ENCODE measurements at places on chromosomes 3 and 15. TPM values are rescaled to one million over a fixed set of nuclear protein-coding genes. Genes with fewer than 3 reads are reported as not detected.
A peak's percentile ranks its signal among the peaks of the same experiment; 100 is the strongest.

The ESYT3 gene
- not detected for total RNA-seq

The MLF1 gene
- total RNA-seq = not detected

The QRICH1 gene
- total RNA-seq = 80.0 TPM

The DNAH12 gene
- 0.43 TPM for total RNA-seq

The GATM gene
- total RNA-seq = 29.0 TPM

The GPR27 gene
- total RNA-seq = not detected

The OXSM gene
- total RNA-seq = 15.7 TPM

The SPINK8 gene
- not detected for total RNA-seq

GRCh38 chr3:146803745-146804144 is 198.6 kb upstream of the PLSCR5 start:
- no peak for DNase-seq

- DNase-seq = no peak
These were observed 15.9 kb downstream of the RPLP1 start for GRCh38 chr15:69468241-69469121.

DNA sequence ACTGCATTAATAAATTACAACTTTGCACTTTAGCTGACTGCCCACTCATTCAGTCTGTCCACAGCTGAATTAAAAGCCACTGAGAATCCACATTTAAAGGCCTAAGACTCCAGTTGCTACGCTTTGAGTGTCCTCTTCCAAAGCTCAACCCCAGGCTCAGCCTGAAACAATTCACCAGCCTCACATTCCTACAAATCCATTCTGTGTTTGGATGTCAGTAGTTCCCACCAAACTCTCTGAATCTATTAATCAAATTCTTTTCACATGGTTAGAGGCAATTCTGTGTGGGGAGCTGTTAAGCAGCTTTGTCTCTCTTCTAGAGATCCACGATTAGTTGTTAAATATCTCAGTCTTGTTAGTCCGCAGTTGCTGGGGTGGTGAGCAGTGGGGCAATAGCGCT is 116.8 kb upstream of the UBE2E2 start:
- DNase-seq = no peak

GRCh38 chr15:31339558-31339895 is 12.9 kb downstream of the KLF13 start:
- DNase-seq = no peak

DNA sequence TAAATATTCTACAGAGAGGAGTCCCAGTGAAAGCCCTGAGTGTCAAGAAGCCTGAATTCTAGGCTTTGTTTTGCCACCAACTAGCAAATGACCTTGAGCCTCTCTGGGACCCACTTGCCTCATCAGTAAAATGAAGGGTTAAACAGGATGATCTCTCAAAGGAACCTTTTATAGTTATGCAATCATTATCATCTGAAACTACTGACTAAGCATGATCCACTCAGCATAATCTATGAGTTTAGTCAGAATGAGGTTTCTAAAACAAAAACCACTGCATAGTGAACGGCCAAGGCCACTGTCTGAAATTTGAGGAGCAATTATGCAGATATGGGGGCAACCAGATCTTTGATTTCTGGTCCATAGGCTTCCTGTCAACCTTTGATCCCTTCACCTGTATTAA is 319.0 kb downstream of the MECOM start:
- DNase-seq = no peak

- no peak for DNase-seq
These were observed 211.5 kb upstream of the P2RY1 start for GRCh38 chr3:152623286-152623911.

DNA sequence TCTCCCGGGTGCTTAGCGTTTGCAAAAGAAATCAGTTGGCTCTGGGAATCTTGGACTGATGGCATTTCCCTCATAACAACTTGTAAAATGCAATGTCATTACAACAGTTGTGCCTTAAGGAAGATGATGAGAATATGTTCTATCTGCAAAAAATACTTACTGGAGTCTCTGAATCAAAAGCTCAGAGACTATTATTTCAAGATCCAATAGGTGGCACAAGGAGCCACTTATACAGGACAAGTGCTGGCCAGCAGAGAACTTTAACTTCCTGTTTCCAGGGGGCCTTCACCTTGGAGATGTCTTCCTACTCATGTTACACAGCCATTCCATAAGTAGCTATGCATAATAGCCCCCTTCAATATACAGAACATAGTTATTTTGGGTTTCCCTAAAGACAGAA is 8.9 kb upstream of the RPS27L start:
- DNase-seq = peak; percentile 49

DNA sequence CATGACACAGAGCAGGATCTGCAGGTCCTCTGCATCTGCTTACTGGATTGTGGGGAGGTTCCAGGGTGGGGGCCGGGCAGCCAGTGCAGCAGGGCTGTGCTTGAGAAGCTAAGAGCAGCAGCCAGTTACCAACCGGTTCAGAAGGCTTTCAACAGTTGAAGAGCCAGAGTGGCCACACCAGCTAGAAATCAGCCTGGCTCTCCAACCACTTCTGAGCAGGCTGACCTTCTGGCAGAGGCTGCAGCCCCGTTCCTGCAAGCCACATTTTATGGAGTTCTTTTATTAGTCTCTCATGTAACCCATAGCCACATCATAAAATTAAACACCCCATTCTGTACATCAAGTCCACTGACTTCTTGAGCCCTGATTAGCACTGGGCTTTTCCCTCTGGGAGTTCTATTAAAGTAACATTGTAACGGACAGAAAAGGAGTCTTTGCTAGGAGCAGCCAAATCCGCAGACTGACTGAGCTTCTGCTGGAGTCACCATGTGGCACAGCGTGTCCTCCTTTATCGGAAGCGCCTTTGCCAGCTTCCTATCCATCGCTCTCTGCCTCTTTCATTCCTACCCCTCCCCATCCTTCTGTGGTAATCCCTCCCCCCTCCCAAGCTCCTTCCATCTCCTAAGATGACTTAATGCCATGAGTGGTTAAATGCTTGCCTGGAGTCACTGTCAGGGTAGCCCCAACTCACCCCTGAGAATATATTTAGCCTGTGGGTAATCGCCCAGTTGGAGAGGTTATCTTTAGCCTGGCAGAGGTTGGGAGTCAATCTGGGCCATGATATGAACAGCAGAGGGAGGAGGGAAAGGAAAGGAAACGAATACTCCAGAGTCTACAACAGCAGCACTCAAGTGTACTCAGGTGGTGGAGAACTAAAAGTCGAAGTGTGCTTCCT is 138.5 kb upstream of the HES1 start:
- no peak for DNase-seq

DNA sequence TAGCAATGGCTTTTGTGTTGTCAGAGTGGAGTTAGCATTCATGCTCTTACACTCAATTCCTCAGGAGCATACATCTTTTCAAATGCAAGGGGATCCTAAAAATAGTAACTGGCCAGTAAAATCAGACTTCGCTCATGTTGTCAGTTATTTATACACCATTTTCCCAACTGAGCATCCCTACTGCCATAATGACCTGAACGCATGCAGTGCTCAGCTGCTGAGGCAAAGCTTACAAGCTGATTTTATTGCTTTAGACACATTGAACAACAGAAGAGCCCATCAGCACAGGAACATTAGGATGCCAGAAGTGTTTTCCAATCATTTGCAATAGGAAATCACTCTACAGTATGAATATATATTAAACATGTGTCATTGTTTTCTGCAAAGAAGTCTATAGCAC is 689.7 kb upstream of the BCHE start:
- DNase-seq = no peak

DNA sequence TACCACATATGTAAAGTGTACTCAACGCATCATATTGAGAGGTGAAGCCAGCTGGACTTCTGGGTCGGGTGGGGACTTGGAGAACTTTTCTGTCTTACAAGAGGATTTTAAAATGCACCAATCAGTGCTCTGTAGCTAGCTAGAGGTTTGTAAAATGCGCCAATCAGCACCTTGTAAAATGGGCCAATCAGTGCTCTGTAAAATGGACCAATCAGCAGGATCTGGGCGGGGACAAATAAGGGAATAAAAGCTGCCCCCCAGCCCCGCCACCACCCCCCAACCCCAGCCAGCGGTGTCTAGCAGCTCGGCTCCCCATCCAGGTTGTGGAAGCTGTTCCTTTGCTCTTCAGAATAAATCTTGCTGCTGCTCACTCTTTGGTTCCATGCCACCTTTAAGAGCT is 6.2 kb upstream of the IVD start:
- no peak for DNase-seq

DNA sequence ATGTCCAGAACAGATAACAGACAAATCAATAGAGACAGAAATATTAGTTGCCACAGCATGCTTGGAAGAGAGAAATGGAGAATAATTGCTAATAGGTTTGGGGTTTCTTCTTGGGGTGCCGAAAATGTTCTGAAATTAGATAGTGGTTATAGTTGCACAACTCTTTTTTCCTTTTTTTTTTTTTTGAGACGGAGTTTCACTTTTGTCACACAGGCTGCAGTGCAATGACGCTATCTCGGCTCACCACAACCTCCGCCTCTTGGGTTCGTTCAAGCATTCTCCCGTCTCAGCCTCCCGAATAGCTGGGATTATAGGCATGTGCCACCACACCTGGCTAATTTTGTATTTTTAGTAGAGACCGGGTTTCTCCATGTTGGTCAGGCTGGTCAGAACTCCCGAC is 163.3 kb downstream of the PLCH1 start:
- no peak for DNase-seq

DNA sequence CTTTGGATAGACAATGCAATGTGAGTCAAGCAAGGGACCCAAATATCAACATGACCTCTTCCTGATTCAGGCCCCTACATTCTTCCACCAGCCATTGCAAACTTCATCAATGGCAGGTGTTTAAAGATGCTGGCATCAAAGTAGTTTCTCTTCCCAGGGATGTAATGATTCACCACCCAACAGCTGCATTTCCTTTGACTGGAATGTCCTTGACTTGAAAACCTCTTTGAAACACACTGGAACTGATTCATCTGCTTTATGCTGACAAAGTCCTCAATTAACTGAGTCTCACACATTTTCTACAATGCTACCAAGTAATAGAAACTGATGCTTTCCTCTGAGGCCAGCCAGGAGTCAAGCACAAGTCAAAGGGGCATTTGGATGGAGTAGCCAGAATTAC is 385.5 kb downstream of the GBE1 start:
- no peak for DNase-seq

DNA sequence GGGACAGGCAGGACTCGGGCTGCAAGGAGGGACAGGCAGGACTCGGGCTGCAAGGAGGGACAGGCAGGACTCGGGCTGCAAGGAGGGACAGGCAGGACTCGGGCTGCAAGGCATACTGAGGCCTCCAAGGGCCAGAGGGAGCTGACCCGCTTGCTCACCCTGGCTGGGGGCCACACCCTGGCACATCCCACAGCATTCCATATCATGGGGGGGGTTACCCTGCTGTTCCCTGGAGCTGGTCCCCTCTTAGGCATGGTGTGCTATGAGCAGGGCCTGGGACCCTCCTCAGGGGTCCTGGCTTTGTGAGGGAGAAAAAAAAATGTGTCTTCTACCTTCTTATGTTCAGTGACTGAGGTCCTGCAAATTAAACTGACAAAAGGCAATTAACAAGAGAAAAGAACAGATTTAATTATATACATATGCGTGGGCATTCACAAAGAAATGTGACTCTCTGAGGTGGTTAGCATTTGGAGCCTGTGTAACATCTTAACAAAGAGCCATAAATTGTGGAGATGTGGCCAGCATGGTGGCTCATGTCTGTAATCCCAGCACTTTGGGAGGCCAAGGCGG is 97.6 kb upstream of the ALDH1A3 start:
- no peak for DNase-seq

All from Karpas-422 (cell line).